Cardiac muscle cell (in vitro differentiated cells and primary cell): ENCODE measurements at places on chromosomes 11 and 22.

GRCh38 chr11:7422544-7423331 lies 62.6 kb upstream of the OLFML1 start:
- no peak for DNase-seq

DNA sequence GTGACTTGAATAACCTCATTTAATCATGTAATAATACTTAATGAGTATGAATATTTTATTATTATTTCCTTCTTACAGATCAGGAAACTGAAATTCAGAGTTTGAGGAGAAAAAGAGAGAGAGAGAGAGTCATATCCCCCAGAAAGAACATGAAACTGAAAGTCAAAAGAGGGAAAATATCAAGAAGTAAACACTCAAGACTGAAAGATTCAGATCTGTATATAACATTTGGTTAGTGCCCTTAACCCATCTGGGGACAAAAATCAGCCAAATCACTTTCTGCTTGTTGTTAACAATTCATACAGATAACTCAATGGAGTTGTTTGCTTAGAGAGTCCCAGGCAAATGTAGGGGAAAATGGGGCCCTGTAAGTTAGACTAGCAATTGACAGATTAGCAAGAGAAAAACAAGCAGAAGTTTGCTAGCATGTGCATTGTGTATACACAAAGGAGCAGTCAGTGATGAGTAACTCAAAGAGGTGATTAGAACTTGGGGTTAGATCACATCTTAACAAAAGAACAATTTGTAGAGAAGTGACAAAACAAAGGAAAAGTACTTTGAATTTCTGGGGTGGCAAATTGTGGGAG lies 25.9 kb upstream of the MMP13 start:
- no peak for DNase-seq

DNA sequence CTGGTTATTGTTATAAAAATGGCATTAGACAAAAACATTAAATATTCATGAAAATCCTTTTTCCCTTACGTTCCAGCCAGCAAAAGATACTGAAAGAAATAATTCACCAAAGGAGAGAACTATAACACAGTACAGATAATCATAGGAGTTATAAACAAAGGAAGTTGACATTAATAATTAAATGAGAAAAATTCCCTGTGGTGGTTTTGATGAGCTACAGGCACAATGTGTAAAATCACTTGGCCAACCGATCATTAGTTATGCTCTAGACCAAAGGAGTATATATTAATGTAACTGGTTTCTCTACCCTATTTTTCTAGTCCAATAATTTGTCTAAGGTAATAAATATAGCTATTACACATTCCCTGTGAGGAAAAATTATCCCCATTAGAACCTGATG lies 534.7 kb downstream of the CNTN5 start:
- DNase-seq, result no peak

- DNase-seq, result no peak
Measured at GRCh38 chr11:120867531-120867930, 156.4 kb upstream of the TBCEL start.

DNA sequence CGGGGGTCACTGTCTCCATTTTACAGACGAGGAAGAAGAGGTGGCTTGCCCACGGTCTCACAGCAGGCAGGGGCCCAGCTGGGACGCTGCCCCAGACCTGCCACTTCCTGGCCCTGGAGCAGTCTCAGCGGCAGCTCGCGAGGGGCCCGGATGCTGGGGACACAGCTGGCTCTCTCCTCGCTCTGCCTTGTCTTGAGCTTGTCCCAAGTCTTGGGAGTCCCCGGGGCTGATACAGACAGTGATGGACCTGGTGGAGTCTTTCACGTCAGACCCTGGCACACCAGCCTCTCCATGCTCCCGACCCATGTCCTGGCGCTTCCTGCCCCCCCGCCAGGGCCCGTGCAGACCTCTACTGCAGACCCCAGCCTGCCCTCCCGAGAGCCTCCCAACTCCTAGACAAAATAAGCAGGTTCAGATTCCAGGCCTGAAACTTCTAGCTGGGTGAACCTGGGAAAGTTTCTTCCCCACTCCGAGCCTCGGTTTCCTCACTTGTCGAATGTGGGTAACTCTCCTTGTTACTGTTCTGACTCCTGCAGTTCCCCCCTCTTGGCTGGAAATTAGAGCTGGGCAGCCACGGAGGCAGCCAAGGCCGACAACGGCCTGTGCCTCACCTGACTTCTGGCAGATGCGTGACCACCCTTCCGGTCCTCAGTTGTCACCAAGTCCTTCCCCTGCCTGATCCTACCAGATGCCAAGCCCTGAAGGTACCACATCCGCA lies 145.4 kb downstream of the CACNA1I start:
- no peak for DNase-seq

DNA sequence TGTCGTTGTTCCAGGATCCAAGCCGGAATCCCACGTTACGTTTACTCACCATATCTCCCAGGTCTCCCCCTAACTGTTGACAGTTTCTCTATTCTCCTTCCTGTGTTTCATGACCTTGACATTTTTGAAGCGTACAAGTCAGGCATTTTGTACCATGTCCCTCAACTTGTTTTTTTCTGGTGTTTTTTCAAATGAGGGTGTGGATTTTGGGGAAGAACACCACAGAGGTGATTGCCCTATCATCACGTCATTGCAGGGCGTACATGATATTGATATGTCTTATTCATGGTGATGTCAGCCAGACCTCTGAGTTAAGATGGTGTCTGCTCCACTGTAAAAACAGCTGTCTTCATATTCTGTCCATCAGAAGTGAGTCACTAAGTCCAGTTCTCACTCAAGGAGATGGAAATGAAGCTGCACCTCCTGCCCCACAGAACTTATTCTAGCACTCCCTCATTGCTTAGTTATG lies 28.3 kb upstream of the SOX10 start:
- DNase-seq, result no peak

DNA sequence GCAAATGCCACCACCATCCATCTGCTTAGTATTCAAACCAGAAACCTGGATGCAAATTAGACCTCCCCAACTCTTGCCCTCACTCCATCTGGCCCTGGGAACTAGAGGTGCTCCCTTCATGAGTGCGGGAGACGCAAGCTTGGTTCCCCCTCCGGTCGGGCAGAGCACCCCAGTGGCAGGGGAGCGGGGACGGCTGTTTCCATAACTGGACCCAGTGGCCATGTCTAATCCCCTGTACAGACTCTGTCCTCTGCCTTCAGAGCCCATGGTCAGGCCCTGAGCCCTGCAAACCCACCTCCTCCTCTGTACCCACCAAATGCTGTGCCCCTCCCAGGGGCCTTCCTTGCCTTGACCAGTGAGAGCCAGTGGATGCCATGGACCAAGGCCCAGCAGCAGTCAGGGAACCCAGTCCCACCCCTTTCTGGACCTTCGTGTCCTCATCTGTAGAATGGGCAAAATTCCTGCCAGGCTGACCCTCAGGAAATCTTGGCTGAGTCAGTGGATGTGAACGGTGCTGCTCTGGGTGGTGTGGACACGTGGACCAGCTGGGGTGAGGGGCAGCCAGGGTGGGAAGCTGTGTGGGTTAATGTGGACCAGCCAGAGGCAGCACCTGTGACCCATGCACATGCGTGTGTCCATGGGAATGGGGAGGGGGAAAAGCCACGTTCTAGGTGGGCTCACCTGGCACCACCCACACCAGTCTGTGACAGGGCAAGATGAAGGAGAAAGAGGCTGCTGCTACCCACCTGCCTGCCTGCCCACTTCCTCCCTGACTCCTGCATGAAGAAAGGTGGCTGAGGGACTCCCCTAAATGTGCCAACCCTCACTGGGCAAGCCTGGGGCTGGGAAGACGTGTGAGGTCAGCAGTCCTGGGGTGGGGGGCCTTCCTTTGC lies 72.8 kb downstream of the LRRC32 start:
- DNase-seq, result no peak

DNA sequence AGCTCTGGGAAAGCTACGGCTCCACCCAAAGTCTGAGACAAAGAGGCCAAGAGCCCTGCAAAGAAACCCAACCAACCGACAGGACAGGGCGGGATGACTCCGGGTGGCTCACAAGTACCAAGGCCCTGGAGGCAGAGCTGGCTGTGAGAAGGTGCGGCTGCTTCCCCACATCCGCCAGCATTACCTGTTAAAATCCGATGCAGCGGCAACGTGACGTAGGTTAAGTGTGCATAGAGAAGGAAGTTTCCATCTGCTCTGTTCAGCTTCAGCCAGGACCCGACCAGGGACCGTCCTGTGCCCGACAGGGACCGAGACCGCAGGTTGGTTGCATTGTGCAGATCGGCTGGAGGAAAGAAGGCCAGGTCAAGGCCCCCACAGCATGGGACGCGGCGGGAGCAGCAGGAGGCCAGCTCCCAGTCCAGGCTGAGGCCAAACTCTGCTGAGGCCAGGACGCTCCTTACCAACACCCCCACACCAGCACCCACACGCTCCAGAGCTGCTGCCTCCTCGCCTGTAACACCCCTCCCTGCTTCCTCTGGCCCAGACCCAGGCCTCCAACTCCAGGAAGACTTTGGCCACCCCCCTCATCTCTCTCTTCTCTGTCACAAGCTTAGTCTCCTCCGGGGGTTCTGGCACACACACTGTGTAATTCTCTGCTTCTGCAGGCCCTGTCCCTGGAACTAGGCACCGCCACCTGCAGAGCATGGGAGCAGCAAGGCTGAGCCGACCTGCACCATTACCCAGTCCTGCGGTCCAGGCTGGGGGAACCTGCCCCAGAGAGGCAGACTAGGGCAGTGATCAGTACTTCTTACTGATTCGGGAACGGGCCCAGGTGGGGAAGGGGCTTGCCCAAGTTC lies 34.1 kb downstream of the NUP50 start:
- no peak for DNase-seq

GRCh38 chr22:43234264-43234988 lies 47.5 kb upstream of the TTLL12 start:
- no peak for DNase-seq

GRCh38 chr11:12170984-12171383 lies 60.6 kb downstream of the MICAL2 start:
- DNase-seq, result peak; percentile 93

- DNase-seq, result peak; percentile 65
Measured at GRCh38 chr22:50641696-50642607, 14.0 kb upstream of the ARSA start.

DNA sequence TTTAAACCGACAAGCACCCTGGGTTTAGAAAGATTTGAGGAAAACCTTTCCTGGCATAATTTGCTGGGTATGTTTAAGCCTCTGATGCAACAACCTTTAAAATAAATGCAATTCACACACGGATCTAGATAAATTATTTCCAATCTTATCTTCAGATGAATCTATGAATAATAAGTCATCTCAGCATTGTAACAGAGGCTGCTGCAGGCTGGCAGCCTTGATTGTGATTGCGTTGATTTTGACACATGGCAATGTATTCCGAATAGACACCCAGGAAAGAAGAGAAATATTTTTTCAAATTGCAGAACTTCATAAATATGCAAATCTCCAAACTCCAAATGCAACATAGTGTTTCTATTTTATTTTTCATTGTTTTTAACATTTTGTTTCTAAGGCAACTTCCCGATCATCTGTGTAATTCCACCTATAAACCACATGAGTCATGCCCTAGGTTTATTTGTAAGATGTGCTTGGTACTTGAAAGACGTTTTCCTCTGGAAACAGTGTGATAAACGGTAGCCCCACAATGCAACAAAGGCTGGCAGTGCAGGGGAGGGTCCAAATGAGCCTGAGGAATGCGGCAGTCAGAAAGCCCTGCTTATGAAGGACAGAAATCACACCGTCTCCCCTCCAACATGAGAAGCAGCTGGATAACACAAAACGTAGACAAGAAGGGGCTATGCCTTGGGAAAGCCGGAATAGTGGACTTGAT lies 359.0 kb downstream of the BRD1 start:
- DNase-seq, result no peak

- DNase-seq, result no peak
Measured at GRCh38 chr22:44293876-44294275, 18.9 kb downstream of the SHISAL1 start.

DNA sequence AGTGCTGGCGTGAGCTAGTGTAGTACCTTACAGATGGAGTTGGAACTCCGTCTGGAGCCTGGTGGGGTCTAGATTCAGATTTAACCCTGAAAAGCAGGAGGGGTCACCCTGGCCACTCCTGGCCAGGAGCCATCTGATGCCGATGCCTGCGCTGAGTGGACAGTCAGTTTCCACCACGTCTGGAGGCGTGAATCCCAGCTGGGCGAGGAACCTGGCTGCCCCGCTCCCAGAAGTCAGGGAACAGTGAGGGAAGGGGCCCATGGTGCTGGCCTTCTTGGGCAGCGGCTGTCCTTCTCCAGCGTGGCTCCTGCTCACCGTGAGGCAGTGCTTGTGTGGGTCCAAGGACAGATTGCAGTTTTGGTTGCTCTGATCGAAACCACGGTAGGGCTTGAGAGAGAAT lies 76.3 kb downstream of the PARVB start:
- DNase-seq, result no peak

DNA sequence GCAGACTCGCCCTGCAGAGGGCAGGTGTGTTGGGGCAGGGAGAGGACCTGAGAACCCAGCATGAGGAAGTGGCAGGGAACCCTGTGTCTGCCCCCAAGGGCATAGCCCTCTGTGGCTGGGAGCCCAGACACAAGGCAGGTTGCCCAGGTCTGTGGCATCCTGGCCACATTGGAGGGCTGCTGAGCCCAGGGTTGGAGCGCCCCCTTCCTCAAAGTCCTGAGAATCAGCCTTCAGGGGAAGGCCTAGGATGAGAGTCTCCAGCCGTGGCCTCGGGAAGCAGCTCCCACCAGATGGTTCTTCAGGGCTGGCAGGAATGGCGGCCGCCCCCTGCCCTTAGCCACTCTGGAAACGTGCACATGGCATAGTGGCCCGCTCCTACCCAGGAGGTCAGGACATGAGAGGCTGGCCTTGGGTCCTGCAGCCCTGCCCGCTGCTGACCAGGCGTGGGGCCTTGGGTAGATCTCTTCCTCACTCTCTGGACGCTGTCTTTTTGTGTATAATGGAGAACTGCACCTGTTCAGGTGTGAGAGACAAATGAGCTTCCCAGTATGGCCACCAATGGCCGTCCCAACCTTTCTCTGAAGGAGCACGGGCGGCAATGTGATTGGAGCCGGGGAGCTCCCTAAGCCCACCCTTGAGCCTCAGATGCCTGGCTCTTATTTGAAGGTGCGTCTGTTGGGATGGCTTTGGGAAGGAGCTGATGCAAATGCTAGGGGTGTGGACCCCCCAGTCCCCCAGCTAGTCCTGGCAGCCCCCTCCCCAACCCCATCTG lies 4.6 kb upstream of the CDC42BPG start:
- DNase-seq, result no peak

DNA sequence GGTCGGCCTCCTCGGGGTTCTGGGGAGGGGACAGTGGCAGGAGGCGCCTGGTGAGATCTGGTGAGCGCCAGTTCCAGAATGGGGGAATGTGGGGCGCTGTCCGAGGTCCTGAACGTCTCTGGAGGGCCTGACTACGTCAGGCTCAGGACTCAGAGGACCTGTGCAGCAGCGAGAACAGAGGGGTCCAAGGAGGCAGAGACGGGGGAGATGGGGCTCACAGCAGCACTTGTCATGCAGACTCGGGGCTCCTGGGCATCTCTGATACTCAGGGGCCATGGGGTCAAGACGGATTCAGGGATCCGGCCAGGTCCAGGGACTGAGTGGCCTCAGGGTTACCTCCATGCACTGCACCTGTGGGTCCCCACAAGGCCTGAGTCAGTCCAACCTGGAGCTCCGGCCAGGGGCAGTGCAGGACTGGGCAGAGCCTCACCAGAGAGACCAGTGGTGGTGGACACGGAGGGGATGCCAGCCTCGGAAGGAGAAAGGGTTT lies 92.2 kb downstream of the BRD1 start:
- peak; percentile 80 for DNase-seq
